Lower lobe of right lung (tissue), 2 donors: ENCODE measurements at places on chromosomes 7 and 10. TPM values are rescaled to one million over a fixed set of nuclear protein-coding genes. Genes with fewer than 3 reads are reported as not detected.

DNA sequence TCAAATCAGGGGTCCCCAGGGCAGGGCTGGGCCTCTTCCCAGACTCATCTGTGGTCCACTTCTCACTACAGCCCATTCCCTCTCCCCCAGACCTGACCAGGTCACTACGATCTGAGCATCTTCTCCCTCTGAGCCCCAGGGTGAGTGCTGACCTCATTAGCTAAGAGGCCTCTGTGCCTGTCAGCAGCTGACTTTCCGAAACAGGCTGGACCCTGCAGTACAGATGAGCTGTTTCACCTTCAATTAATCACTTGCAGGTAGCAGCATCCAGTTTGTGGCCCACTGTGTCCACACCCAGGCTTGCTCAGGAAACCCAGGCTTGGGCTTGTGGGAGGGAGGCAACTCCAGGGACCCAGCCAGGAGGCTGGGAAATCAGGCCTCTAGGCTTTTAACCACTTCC lies 24.3 kb downstream of the SRRM3 start:
- no peaks in the 10 kb centered on the region for H3K4me1 ChIP-seq
- H3K4me3 ChIP-seq, result no peak overlapping the region
- H3K27ac ChIP-seq, result no peak overlapping the region
- DNase-seq, result no peak

The CUL2 gene
- 36.4 TPM for total RNA-seq

- H3K27me3 ChIP-seq, result no peaks in the 10 kb centered on the region
- H3K4me3 ChIP-seq, result no peak overlapping the region
- H3K27ac ChIP-seq, result no peak overlapping the region
- no peak for DNase-seq
- H3K36me3 ChIP-seq, result no peaks in the 10 kb centered on the region
Observed at GRCh38 chr10:86113501-86113900, 253.1 kb downstream of the GRID1 start.

- H3K27ac ChIP-seq, result peak overlapping the region; percentile 46
- DNase-seq, result no peak
- peaks cover 20% of the 10 kb centered on the region for H3K4me1 ChIP-seq
- no peak overlapping the region for H3K4me3 ChIP-seq
- H3K27me3 ChIP-seq, result no peaks in the 10 kb centered on the region
Observed at GRCh38 chr7:3861941-3862340, 560.9 kb downstream of the SDK1 start.

The MRLN gene
- total RNA-seq, result not detected

DNA sequence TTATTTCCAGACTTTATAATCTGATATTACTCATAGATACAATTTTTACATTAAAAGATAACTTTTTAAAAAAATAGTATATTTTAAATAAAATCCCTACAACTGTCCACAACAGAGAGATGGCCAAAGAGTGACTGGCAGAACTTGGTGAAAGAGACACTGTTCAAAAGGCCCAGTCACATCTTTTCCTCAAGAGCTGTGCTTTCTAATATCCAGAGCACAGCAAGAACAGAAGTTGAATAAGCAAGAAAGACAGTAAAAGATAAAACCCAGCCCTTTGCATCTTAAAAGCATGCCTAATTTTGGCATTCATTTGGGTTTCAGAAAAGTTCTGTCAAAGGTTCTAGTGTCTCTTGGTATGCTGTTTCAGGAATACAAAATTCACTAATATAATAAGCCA lies 6.9 kb downstream of the WASL start:
- H3K27me3 ChIP-seq, result no peaks in the 10 kb centered on the region
- H3K4me3 ChIP-seq, result no peak overlapping the region
- H3K27ac ChIP-seq, result no peak overlapping the region
- no peak for DNase-seq
- no peaks in the 10 kb centered on the region for H3K36me3 ChIP-seq
